Activated CD8-positive, alpha-beta T cell treated with anti-CD3 and anti-CD28 coated beads for 36 hours (primary cell): ENCODE measurements at places on chromosomes 12 and 14. TPM values are rescaled to one million over a fixed set of nuclear protein-coding genes. Genes with fewer than 3 reads are reported as not detected.

The CD163L1 gene
- not detected for total RNA-seq

DNA sequence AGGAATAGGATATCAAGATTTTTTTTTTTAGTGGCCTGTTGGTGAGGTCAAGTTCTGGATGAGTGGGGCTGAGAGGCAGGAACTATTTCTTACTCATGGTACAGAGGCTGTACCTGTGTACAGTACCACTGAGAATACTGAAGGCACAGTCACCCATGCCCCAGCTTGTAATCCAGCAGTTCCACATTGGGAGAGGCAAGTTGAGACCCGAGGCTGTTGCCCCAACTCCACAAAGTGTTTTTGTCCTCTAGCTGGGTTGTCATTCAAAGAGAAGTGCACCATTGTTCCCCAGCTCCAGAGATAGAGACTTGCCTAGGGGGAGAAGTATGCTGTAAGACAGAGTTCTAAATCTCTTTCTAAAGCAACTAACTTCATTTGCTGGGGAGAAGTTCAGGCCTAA, 38.7 kb downstream of the ARID2 start:
- no peak overlapping the region for H3K27ac ChIP-seq
- DNase-seq: no peak
- no peaks in the 10 kb centered on the region for H3K27me3 ChIP-seq
- no peak overlapping the region for H3K4me3 ChIP-seq
- H3K4me1 ChIP-seq: peaks cover 42% of the 10 kb centered on the region

The KRT86 gene
- not detected for total RNA-seq

DNA sequence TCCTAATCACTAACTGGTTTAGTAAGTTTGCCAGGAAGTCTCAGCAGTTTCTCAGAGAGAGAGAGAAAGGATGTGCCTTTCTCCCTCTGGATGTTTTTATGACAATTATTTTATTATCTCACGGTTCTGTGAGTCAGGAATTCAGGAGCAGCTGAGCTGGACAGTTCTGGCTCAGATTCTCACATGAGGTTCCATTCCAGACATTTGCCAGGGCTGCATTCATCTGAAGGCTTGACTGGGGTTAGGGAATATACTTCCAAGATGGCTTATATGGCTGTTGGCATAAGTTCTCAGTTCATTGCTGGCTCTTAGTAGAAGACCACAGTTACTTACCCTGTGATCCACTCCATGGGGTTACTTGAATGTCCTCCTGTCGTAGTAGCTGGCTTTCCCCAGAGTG, 101.2 kb upstream of the ATF7IP start:
- DNase-seq: no peak
- no peaks in the 10 kb centered on the region for H3K27me3 ChIP-seq
- no peak overlapping the region for H3K27ac ChIP-seq
- H3K36me3 ChIP-seq: peaks cover 3% of the 10 kb centered on the region

- H3K27ac ChIP-seq: no peak overlapping the region
- H3K4me1 ChIP-seq: peaks cover 5% of the 10 kb centered on the region
- DNase-seq: no peak
- H3K4me3 ChIP-seq: no peak overlapping the region
Observed at GRCh38 chr12:39275846-39276245, 167.1 kb downstream of the KIF21A start.

- no peaks in the 10 kb centered on the region for H3K4me1 ChIP-seq
Observed at GRCh38 chr12:30707613-30708342, 12.1 kb upstream of the IPO8 start.
